ENCODE measurements at places on chromosomes 3 and 15.

GRCh38 chr3:123372686-123373473 is 76.0 kb downstream of the ADCY5 start:
- no peak for DNase-seq

DNA sequence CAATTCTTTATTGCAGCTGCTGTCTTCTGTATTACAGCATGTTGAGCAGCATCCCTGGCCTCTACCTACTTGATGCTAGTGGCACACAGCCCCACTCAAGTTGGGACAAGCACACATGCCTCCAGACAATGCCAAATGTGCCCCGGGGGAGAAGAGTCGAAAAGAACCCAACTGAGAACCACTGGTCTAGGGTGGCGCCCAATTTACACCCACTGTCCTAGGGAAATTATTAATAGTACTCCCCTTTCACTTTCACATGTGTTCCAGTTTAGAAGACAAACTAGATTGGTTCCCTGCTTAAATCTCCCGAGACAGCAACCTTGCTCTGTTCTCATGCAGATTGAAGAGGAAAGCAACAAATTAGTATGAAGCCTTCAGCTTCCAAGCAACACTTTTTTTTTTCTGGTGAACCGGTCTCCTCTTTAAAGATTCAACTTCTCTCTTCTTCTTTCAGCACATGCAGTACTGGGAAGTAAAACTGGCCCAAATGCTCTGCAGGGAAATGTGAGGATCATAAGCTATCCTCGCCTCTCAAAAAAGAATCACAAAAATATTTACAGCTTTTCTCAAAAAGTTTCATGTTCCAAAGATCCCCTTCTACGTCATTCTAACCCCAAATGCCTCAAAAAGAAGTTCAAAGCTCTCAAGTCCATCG is 823.9 kb upstream of the CFAP20DC start:
- DNase-seq: no peak

DNA sequence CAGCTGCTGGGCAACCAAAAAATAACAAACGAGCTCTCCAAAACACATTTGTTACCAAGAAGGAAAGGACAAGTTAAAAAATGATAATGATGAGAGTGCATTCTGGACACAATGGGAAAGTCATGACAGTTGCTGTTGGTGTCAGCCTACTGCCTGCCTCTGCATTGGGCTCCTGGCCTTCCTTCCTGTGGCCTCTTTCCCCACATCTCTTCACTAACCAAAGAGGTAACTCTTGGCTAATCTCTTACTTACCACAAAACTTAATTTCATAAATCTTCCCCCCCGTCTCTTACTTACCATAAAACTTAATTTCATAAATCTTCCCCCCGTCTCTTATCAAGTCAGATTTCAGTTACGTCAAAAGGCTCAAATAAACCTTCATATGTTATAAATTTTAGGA is 58.6 kb downstream of the AGTR1 start:
- no peak for DNase-seq

DNA sequence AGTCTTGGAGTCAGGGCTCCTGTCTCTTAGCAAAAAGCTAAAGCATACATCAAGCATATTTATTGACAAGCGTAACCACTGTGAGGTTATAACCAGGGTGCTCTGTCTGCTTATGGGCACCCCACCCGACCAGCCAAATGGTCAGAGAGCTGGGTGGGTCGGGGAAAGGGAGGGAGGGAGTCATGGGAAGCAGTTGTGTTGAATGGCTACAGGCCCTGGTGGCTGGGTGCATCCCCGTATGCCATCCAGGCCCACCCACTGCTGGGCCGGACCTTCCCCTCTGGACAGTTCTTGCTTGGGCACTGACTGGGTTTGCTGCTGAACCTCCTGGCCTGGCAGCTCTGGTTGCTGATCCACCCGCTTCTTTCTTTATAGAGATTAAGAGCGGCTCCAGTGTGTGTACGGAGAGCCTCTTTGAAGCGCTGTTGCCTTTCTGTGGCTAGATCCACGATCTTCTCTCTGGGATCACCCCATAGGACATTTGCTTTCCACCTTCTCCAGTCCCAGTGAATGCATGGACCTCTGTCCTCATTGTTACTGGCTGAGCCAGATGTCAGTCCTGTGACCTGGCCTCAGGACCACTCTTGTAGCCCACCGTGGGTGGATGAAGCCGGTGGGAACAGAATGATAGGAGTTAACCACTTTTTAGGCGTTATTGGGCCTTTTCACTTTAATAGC is 59.6 kb downstream of the SMAD3 start:
- DNase-seq: no peak

- no peak for DNase-seq
These were observed 810.4 kb downstream of the FHIT start for GRCh38 chr3:60440869-60441268.

DNA sequence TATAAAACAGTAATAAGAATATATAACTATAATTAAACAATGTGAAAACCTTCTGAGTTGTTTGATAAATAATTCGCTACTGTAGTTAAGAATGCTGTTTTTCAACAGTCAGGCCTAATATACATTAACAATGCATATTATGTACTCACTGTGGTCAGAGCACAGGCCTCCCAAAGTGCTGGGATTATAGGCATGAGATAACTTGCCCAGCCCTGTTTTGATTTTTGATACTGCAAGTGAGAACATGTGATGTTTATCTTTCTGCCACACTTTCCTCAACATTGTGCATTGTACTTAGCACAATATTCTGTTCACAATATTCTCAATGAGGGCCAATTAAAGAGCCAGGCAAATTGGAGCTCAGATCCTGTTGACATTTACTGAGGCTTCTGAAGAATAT is 274.5 kb upstream of the RARB start:
- DNase-seq: no peak

DNA sequence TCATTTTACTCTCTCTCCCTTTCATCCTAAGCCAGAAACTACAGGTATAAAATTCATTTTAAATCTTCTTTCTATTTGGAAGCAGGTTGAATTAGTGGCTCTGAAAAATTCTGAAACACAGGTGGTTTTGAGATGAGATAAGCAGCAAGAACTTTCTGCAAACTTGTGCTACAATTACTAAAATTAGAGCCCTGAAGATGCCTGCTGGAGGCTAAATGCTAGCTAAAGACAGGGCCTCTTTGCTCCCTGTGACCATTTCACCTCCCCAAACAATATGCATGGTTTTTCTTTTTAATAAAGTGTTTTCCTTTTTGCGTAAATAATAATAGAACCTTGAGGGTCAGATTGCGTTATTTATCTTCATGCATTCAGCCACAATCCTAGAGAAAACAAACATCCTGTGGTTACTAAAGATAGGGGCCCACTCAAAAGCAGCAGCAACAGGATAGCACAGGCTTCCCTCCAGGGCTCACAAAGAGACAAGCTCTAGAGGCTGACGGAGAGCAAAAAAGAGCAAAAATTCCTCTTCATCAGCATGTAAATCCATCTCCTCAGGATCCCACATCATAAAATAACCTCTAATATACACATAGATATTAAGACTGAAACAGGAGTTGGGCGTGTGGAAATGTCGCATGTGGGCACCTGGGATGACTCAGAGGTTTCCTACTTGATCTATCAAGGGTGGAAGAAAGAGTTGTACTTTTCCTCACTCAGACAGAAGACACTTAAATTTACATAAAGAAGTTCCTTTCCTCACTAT is 26.5 kb upstream of the CP start:
- no peak for DNase-seq

- DNase-seq: no peak
These were observed 29.0 kb downstream of the CCDC33 start for GRCh38 chr15:74265046-74265639.

DNA sequence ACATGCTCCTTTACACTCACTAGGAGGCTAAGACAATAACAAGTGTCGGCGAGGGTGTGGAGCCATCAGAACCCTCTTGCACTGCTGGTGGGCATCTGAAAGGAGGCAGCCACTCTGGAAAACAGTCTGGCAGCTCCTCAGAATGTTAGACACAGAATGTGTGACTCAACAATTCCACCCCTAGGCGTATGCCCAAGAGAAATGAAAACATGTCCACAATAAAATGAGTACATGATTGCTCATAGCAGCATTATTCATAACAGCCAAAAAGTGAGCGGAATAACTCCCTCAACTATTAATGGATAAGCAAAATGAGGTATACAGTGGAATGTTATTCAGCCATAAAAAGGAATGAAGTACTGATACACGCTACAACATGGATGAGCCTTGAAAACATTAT is 57.8 kb downstream of the WNT7A start:
- no peak for DNase-seq

- DNase-seq: no peak
These were observed 222.3 kb upstream of the EIF1B start for GRCh38 chr3:40086890-40087883.

- no peak for DNase-seq
These were observed 65.2 kb upstream of the MNS1 start for GRCh38 chr15:56530157-56530556.

GRCh38 chr15:64894395-64895056 is 17.2 kb upstream of the ANKDD1A start:
- no peak for DNase-seq

GRCh38 chr15:62782071-62782841 is 260.3 kb upstream of the TPM1 start:
- no peak for DNase-seq

- DNase-seq: no peak
These were observed 46.1 kb downstream of the AAGAB start for GRCh38 chr15:67208396-67208795.

DNA sequence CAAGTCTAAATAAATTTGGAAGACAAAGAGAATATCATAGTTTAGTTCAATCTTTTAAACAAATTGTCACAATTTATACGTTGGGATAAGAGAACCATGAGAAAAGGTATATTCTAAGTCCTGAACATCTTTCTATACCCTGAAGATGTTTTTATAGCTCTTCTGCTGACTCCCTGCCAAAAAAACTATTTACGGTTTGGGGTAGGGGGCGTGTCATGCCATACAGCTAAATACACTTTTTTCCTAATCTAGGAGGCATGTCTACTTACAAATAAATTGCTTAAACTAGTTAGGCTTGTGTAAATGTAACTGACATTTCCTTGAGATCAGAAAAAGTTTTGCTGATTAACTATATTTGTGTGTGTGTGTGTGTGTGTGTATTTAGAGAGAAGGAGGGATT is 163.3 kb downstream of the PGPEP1L start:
- DNase-seq: no peak

- DNase-seq: no peak
These were observed 20.5 kb downstream of the WDR73 start for GRCh38 chr15:84633311-84634227.

GRCh38 chr3:133606902-133607301 is 33.4 kb downstream of the CDV3 start:
- DNase-seq: no peak

- no peak for DNase-seq
These were observed 15.1 kb downstream of the GOLIM4 start for GRCh38 chr3:168080499-168081170.

GRCh38 chr15:52378746-52379394 is 83.3 kb upstream of the MYO5C start:
- no peak for DNase-seq

DNA sequence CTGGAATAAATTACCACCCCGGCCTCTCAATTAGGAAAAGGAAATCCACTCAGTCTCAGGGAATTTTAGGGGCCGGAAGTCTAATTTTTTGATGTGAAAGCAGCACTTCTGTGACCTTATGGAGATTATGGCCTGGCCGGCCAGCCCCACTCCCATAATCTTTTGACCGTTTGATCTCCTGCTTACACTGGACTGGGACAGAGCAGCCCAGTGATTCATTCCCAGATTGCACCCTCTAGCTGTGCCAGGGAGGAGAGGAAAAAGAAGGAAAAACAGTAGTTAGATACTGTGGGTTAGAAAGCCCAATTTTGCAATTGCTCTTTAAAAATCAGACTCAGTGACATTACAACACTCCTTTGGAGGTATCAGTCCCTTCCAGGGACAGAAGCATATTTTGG is 32.4 kb downstream of the GJD2 start:
- DNase-seq: no peak

DNA sequence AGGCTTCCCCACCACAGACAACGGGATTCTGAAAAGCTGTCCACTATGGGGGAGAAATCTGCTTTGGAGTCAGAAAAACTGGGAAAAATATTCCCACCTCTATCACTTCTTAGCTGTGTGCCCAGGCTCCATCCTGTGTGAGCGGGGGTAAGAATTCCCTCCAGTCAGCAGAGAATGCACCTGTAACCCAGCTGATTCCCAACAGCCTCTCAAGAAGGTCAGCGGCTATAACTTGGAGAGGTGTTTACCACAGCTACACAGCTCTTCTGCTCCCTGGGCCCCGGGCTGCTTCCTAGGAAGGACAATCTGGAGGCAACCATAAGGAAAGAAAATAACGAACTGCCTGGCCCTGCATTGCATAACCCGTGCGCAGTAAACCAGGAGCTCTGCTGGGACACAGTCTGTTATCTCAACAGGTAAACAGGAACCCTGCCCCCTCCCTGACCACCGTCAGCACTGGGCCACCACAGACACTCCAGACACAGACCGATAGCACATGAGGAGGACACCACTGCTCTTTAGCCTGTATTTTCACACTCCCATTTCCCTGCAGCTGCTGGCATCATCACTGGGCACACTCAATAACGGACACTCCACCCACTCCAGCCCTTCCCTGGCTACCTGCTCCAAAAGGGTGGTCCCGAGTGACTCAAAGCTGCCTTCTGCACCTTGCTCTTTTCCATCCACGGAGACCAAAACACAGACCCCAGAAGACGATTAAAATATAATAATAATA is 2.1 kb downstream of the RAB43 start:
- DNase-seq: no peak

GRCh38 chr3:113212844-113213375 is 1.6 kb downstream of the BOC start:
- no peak for DNase-seq

DNA sequence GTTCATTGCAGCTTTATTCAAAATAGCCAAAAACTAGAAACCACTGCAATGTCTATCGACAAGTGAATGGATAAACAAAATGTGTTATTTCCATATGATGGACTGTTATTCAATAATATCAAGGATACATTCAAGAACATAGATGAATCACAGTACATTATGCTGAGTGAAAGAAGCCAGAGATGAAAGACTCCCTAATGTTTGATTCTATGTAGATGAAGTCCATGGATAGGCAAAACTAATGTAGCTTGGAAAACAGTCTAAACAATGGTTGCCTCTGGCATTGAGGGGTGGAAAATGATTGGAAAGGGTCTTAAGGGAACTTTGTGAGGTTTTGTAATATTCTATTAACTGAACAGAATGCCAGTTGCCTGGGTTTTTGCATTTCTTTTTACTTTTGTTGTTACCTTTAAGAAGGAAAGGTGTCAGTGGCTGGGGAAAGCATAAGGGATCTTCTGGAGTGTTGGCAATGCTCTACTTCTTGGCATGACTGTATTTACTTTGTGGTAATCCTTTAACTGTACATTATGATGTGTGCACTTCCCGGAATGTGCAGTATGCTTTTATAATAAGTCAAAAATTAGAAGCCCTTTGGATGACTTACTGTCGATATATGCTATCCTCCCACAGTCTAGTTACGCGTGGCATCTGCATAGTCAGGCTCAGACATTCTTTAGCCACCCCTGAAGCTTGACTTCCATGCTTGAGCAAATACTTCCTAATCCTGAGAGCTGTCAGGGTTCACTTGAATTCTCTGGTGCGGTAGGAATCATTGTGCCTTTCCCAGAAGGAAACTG is 20.5 kb upstream of the ATP10A start:
- no peak for DNase-seq

All from stimulated activated CD4-positive, alpha-beta T cell treated with anti-CD3 and anti-CD28 coated beads, Interleukin-1b, Interleukin-23, amount 100 ng/mL, for 1 hour (primary cell).